Left renal cortex interstitium (tissue), 4 donors: ENCODE measurements at places on chromosomes 4 and X. TPM values are rescaled to one million over a fixed set of nuclear protein-coding genes. Genes with fewer than 3 reads are reported as not detected.

CLDN22 gene
- polyA plus RNA-seq: 0.68 TPM

MAGED4 gene
- polyA plus RNA-seq: 59.6 TPM

IBSP gene
- polyA plus RNA-seq: not detected

TEX11 gene
- 0.08 TPM for polyA plus RNA-seq

DDX53 gene
- polyA plus RNA-seq: not detected

CYSLTR1 gene
- polyA plus RNA-seq: 2.1 TPM

ADH1C gene
- polyA plus RNA-seq: 86.3 TPM

MAGEA8 gene
- polyA plus RNA-seq: 0.32 TPM

DSPP gene
- not detected for polyA plus RNA-seq

PI4K2B gene
- polyA plus RNA-seq: 18.1 TPM

APBB2 gene
- 63.6 TPM for polyA plus RNA-seq
